Left hindlimb (tissue), 1 donor: ENCODE measurements at places on chromosomes 3 and 15.

DNA sequence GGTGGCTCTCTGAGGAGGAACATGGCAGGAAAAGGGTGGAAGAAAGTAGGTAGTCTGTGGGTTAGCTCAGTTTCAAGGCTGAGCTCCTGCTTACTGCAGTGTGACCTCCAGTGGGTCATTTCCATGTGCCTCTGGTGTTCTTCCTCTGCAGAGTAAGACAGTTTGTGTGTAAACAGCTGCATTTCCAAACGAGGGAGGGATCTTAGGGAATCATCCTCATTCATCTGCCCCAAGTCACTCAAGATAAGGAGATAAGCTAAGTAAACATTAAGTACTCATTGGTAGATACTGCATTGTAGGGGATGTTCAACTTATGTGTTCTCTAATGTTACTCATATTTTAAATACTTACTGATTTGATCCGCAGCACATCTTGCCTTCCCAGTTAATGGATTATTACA is 83.6 kb downstream of the CLSTN2 start:
- no peak for DNase-seq

GRCh38 chr3:73599605-73600004 is 25.1 kb downstream of the PDZRN3 start:
- DNase-seq: no peak

GRCh38 chr15:50883903-50884302 is 24.6 kb upstream of the AP4E1 start:
- no peak for DNase-seq

DNA sequence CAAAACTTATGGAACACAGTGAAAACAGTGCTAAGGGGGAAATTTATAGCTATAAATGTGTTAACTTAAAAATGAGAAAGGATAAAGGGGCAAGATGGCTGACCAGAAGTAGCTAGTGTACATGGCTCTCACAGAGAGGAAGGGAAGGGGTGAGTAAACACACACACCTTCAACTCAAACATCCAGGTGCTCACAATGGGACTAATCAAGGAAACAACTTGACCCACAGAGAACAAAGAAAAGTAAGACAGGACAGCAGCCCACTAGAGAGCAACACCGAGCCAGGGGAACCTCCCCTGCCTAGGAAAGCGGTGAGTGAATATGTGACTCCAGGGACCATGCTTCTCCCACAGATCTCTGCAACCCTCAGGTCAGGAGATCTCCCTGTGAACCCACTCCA is 85.0 kb upstream of the UBP1 start:
- no peak for DNase-seq

DNA sequence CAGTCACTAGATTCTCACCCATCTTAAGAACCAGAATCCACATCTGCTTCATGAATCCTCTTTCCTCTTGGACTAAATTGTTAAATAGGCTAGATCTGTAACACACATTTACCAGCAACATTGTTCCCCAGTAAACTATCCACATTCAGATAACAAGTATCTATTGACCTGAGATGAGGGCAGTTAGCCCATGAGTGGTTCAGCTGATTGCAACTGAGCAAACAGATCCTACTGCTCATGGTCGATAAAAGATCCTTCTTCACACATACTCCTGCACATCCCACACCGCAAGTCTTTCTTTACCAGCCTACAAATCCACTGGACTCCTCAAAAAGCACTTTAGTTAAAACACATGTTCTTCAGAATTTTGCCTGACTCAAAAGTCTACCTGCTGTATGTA is 59.2 kb downstream of the UACA start:
- DNase-seq: no peak

- DNase-seq: no peak
These were observed 66.8 kb upstream of the FOXP1 start for GRCh38 chr3:71650372-71650771.

DNA sequence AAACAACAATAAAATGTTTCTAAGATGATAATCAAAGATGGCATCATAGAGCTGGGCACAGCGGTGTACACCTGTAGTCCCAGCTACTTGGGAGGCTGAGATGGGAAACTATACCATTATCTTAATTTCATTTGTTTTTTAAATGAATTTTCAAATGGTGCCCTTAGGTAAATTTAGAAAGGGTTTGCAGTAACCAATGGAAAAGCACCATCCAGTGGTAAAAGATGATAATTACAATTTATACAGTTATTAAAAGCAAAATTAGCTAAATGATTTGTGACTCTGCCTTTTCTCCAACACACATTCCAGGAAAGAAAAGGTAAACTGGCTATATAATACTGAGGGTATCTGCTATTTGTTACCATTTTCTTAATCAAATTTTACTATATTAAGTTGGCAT is 14.4 kb upstream of the ANKRD28 start:
- no peak for DNase-seq

DNA sequence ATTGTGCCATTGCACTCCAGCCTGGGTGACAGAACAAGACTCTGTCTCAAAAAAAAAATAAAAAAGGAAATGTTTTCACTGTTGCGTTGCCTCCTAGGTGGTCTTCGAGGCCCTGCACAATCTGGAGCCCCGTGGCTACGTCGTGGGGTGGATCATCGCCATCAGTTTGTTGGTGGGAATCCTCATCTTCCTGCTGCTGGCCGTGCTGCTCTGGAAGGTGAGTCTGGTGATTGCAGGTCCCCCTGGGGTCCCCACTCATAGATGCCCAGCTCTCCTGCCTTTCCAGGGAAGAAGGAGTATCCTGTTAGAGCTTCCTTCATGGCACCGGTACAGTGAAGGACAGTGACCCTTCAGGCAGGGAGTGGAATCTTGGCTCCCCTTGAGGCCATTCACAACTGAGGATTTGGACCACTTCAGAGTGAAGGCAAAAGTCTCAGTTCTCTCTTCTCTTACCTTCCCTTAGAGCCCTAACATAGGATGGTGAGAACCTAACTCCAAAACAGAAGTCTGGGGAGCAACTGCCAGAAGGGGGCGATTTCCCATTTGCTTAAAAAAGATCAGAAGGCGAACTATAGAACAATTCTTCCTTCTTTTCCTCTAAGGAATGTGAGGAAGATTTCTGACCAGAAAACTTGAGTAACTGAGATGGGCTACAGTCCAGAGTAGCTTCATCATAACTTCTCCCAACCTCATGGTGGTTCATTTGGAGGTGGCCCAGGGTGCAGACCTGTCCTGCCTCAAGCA is 57.8 kb upstream of the CTDSPL start:
- DNase-seq: no peak

GRCh38 chr15:39267685-39268084 is 313.2 kb upstream of the THBS1 start:
- no peak for DNase-seq

GRCh38 chr3:160224256-160224655 is 966 bp upstream of the C3orf80 start:
- no peak for DNase-seq

- DNase-seq: no peak
These were observed 1.4 kb upstream of the SLC51A start for GRCh38 chr3:196214783-196215441.

DNA sequence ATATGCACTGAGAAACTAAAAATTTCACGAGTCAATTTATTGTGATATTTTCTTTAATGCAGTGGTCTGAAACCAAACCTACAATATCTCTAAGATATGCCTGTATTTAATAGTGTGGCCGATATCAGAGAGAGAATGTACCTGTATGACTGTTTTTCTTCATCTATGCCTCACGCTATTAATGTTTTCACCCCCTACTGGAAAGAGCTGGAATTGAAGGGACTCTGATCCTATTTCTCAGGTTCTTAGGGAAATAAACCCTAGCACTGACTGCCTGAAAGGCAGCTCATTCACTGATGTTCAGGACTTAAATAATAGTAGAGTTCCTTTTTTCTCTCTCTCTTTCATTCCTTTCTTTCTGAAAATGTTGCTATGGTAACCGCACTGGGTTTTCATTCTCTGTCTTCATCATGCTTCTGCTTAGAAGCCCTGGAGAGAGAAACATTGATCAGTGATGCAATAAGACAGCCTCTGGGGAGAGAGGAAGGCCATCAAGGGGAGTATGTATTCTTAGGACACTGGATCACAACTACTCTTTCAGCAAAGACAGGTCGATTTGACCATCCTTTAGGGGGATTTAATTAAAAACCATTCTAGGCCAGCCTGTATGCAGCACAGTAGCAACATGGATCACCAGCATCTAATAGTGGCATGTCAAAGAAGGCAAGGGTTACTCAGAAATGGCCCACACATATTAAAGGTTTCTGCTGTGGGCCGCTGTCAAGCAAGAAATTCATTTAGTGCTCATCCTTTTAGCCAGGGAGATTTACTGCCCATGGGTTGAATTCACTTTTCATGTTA is 1135.7 kb downstream of the IGSF11 start:
- no peak for DNase-seq

GRCh38 chr15:31893780-31894179 is 136.5 kb upstream of the CHRNA7 start:
- no peak for DNase-seq

DNA sequence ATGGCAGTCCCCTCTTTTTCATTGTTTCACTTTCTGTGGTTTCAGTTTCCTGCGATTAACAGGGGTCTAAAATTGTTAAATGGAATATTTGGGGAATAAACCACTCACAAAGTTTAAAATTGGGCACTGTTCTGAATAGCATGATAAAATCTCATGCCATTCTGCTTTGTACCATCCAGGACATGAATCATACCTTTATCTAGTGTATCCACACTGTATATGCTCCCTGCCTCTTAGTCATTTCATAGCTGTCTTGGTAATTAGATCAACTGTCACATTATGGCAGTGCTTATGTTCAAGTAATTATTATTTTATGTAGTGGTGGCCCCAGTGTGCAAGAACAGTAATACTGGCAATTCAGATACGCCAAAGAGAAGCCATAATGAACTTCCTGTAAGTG is 734.5 kb downstream of the ZPLD1 start:
- DNase-seq: no peak

- no peak for DNase-seq
These were observed 23.5 kb upstream of the ARPIN start for GRCh38 chr15:89936051-89936785.

DNA sequence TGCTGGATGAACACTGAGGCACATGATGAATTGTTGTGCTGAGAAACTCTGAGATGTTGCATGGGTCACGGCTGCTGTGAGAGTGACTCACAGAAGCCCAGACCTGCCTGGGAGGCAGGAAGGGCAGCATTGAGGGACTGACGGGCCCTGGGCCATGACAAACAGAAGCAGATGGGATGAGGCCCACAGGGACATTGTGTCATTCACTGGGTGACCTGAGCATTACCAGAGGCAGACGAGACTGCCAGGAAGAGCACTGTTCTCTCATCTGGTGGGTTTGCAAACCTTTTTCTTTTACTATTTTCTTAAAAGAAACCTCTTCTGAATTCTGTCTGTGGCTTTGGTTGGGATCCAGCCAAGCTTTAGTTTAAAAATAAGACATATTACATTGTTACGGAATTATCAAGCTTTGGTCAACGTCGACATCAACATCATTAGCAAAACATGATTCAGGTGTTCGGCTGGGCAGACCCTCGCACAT is 67.8 kb downstream of the BDH1 start:
- DNase-seq: no peak

- DNase-seq: no peak
These were observed 901.4 kb downstream of the MCTP2 start for GRCh38 chr15:95132774-95133173.

DNA sequence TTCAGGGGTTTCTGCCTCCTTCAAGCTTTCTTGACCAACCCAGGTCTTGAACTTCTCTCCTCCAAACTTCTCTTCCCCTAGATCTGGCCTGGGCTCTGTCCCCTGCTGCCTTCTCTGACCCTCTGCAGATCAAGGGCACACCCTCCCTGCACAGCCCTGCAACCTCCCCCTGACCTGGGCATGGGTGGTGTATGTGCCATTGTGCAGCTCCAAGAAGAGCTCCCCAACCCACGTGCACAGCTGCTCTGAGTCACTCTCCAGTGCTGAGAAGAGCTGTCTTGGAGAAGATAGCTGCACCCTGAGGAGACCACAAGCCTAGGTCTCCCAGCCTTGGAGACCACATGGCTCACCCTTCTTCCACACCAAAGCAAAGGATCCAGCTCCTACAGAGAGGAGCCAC is 8.0 kb downstream of the MAN2C1 start:
- DNase-seq: no peak

- no peak for DNase-seq
These were observed 73.5 kb upstream of the PPIB start for GRCh38 chr15:64236156-64236894.

GRCh38 chr3:146625186-146625775 is 20.1 kb upstream of the PLSCR5 start:
- DNase-seq: no peak

- no peak for DNase-seq
These were observed 13.3 kb downstream of the VPS8 start for GRCh38 chr3:184825121-184825820.

DNA sequence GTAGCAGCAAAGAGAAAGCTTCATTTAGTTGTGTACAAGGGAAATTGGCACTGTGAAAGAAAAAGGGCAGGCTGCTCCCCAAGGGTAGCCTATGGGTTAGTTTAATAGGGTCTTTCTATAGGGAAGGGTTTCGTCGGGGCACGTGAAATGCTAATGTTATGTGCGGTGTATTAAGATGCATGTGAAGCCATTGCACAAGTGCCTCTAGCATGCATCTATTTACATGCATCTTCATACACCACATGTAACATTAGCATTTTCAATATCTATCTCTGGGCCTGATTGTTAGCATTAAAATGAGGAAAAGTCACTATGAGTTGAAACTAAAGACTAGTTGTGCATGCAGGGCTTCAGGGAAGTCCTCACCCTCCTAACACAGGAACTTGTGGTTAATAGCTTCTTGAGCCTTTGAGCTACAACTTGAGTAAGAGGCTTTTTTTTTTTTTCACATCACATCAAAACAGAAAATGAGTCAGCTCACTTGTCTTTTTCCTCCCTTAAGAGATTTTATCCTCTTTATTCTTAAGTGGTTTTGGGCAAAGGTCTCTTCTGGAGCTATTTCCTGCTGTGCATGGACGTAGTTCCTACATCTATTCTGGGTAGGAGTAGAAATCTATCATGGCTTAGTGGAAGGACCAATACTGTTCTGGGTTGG is 613.4 kb downstream of the ZPLD1 start:
- no peak for DNase-seq

GRCh38 chr15:85401108-85401774 is 20.8 kb downstream of the AKAP13 start:
- no peak for DNase-seq
